ENCODE measurements at places on chromosomes 16 and 17. TPM values are rescaled to one million over a fixed set of nuclear protein-coding genes. Genes with fewer than 3 reads are reported as not detected.

NPIPA5 gene
- total RNA-seq: 8.5 TPM

GRCh38 chr16:53492503-53492902, 10.5 kb downstream of the AKTIP start:
- DNase-seq: no peak

DNA sequence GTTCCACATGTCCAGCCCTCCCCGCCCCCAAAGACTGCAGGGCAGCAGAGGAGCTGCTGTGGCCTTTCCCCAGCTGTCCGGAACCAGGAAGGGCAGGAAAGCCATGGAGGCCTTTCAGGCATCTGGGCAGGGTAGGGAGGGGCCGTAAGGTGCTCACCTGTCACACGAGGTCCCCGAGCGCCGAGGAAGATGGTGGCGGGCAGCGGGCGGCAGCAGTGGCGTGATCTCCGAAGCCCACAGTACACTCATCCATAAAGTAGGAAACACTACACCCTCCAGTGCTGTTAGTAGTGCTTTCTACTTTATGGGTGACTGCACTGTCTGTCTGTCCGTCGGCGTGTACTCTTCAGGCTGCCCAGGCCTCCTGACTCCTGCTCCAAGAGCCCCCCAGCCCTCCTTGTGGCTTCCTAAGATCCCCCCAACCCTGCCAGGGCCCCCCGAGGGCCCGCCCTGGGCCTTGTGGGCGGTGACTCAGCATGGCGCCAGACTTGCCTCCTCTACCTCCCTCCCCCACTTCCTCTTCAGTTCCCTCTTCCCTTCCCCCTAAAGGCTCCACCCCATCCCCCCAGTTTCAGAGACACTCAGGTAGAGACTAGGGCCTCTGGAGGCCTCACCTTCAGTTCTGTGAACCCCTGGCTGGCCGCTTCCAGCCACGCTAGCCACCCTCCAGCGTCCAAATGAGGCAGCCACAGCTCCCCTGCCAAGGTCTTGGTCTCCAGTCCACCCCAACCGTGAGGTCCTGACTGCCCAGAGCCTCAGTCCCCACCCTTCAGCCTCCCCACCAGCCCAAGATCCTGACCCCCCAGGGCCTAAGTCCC, 2.6 kb upstream of the TSPOAP1 start:
- no peak for DNase-seq

GRCh38 chr17:40726919-40727318, 23.4 kb upstream of the KRT24 start:
- no peak for DNase-seq

GRCh38 chr17:78369791-78370381, 8.6 kb upstream of the PGS1 start:
- DNase-seq: no peak

DNA sequence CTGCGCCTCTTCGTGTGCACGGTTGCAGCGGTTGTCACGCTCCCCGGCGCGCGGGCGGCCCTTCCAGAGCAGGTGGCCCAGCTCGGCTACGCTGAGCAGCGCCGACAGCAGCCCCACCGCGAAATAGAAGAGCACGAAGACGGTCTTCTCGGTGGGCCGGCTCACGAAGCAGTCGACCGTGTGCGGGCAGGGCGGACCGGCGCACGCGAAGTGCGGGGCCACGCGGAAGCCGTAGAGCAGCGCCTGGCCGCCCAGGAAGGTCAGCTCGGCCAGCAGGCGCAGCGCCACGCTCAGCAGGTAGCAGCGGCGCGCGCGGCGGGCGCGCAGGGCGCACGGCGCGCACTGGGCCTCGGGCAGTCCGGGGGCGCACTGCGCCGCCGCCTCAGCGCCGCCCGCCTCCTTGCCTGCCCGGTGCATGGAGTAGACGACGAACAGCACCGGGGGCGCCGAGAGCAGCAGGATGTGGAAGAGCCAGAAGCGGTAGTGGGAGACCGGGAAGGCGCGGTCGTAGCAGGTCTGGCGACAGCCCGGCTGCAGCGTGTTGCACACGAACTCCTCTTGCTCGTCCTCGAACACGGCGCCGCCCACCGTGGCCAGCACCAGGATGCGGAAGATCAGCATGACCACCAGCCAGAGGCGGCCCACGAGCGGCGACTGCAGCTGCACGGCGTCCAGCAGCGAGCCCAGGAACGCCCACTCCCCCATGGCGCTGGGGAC, 1.3 kb downstream of the GJD3 start:
- no peak for DNase-seq

RNF222 gene
- not detected for total RNA-seq

CACNA1H gene
- total RNA-seq: 42.8 TPM

MYOCD gene
- 19.2 TPM for total RNA-seq

DNA sequence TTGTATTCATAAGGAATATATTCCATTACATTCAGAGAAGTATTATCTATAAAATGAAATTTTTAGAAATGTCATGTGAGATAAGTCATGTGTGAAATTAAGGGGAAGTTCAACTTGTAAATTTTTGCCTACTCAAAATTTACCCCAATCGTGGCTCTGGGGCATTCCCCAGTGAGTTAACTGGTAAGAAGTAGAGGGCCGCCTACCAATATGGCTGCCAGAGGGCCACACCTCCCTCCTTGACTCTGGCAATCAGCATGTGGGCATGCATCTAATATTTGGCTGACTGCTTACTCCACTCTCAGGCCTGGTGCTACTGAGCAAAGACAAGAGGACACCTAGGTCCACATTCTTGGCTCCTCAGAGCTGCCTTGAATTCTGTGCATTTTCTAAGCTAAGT, 39.7 kb upstream of the CNTNAP4 start:
- no peak for DNase-seq
